Activated CD8-positive, alpha-beta memory T cell treated with anti-CD3 and anti-CD28 coated beads for 1 hour (primary cell): ENCODE measurements at places on chromosomes 3 and 15.

GRCh38 chr15:52382647-52383046 lies 87.0 kb upstream of the MYO5C start:
- DNase-seq: no peak

DNA sequence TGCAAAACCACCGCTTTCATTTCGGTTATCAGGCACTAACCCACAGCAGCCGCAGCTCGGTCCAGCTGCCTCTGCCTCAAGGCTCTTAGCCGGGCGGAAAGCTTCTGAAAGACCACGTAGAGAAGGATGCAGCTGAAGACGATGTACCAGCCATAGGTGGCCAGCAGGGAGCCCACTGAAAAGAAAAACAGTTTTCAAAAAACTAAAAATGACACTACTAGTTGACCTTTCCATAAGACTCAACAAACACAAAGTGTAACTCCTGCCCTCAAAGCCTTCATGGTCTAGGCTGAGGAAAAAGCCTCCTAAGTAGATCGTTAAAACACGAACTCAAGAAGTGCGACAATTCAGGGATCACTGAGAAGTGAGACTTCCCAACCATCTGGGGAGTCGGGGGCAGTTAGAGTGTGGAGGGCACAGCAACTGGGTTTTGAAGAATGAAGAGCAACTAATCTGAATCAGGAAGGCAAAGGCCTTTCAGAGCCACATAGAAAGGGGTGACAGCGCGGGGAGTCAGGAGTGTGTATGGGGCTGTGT lies 716 bp downstream of the SELENOS start:
- no peak for DNase-seq

- no peak for DNase-seq
These were observed 3.5 kb upstream of the PIF1 start for GRCh38 chr15:64828985-64829384.

DNA sequence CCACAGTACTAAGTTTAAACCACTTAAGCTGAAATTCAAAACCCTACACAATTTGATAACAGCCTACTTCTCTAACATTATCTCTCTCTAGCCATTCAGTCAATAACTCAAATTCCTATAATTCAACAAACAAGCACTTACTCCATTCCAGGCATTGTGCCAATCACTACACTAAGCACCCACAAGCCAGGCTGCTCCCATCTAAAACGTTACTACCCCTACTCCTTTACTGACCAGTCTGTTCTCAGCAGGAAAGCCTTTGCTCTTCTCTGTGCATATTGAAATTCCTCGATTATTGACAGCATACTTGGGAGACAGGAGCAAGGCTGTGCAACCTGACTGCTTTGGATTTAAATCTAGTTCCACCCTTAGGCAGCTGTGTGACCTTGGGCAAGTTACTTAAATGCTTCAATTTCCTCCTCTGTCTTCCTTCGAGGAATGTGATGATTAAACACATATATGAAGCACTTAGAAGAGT lies 177.2 kb upstream of the THBS1 start:
- DNase-seq: no peak

DNA sequence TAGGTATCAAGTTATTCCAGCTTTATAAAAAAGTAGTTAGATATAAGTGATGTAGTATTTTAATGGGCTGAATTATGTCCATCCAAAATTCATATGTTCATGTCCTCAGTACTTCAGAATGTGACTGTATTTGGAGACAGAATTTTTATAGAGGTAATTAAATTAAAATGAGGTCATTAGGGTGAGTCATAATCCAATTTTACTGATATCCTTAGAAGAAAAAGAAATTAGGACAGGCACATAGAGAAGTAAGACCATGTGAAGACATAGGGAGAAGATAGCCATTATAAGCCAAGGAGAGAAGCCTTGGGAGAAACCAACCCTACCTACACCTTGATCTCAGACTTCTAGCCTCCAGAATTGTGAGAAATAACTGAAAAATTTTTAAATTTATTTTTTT lies 30.3 kb downstream of the RAP2B start:
- DNase-seq: no peak

- no peak for DNase-seq
These were observed 39.5 kb upstream of the TSEN2 start for GRCh38 chr3:12444582-12445471.

DNA sequence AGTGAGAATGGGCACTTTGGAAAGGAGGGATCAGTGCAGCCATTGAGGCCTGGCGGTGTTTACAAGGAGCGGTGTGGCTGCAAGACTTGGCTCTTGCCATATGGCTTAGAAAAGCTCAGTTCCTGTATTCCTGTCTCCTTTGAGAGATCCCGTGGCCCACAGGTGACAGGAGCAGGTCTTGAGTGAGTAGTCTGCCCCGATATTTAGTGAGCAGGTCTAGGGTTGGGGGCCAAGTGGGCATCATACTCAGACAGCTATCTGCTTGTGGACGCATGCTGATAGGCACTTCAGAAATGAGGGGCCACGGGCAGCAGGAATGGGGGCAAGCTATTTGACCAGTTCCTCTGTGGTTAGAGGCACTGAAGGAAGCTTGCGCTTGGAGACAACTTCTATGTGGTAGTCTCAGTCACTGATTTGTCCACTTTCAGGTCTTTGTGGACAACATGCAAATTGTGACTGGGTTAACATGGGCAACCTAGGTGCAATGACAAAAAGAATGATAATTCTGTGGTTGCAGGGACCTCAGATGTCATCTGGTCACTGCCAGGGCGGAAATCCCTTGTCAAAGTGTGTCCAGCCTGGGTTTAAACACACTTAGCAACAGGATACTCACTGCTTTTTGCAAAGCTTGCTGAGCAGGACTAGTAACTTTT lies 1.1 kb downstream of the TMED3 start:
- DNase-seq: no peak

- DNase-seq: no peak
These were observed 3.1 kb downstream of the ABTB1 start for GRCh38 chr3:127675651-127676391.

GRCh38 chr15:47135267-47135666 lies 582.0 kb upstream of the SEMA6D start:
- no peak for DNase-seq

- DNase-seq: no peak
These were observed 15.7 kb upstream of the AEN start for GRCh38 chr15:88605189-88606069.

GRCh38 chr3:141575879-141576743 lies 89.3 kb downstream of the RASA2 start:
- DNase-seq: no peak

DNA sequence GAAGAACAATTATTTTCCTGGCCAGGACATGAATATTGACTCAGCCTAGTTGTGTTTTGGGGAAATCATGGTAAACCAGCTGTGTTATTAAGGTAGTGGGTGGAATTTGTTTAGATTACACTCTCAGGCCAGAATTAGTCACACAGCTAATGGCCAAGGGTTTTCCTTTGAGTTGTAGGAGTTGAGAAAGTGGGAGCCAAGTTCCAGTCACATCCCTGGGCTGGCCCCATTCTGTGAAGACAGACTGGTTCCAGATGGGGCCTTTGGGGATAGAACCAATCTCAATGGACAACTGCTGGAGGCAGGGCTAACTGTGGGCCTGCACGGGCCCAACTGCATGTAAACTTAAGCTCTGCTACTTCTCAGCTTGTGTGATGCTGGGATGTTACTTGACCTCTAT lies 1.4 kb upstream of the RASL12 start:
- DNase-seq: no peak

- no peak for DNase-seq
These were observed 70.5 kb upstream of the SLCO3A1 start for GRCh38 chr15:91783008-91783407.

- no peak for DNase-seq
These were observed 1004.3 kb upstream of the SEMA6D start for GRCh38 chr15:46713045-46713444.

- no peak for DNase-seq
These were observed 72.2 kb upstream of the CCNL1 start for GRCh38 chr3:157232141-157232540.

GRCh38 chr15:52738311-52738710 lies 51.8 kb downstream of the ONECUT1 start:
- DNase-seq: no peak

DNA sequence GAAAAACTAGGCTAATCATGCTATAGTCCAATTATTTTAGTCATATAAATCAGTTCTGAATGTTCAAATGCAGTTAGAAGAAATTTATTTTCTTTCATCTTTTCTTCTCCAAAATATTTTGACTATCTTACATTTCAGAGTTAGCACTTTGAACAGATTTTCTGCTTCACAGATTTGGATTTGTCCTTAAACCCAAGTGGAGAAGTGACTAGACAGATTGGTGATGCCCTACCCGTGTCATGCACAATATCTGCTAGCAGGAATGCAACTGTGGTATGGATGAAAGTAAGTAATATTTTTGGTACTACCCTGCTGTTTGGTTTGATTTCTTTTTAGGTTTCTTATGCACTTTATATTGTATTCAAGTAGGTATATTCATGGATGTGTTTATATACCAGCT lies 178.3 kb downstream of the ALCAM start:
- DNase-seq: no peak

DNA sequence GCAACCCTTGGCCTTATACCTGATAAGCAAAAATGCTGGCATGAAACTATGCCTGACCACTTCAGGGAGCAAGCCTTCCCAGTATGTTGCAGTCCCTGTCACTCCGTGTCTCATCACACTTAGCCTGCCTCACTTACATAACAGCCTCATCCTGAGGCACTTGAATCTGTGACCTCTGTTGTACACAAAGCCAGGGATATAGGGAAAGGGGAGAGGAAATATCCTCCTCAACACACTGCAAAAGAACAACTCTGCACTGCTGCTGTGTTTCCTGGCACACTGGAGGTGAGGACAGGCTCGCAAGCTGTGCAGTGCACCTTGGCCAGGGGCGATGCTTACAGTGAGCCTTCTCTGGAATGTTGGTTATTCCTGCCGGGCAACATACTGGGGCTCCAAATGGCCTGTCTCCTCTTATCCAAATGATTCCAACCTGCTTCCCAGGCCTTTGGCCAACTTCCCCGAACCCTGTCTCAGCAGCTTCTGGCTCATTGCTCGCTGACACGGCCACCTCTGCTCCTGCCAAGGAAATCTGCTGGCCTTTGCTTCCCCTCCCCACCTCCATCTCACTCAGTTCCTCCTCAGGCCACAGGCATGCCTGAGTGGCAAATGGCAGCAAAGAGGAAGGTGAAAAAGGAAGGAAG lies 109.2 kb downstream of the CD47 start:
- DNase-seq: no peak

- DNase-seq: no peak
These were observed 77.3 kb downstream of the NFKBIZ start for GRCh38 chr3:101926594-101927105.

DNA sequence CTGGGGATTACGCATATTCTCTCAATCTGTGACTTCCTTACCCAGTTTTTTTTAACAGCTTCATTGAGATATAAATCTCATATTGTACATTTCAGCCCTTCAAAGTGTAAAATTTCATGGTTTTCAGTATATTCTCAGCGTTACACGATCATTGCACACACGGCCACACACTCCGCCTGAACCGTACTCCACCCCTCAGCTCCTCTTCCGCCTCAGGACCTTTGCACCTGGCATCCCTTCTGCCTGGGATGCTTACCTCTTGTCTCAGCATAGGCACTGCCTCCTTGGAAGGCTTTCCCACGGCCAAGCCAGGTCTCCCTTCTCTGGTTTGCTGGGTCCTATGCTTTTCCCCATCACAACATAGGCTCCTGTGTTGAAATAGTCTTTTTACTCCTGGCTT lies 57.4 kb upstream of the NR2C2 start:
- no peak for DNase-seq

- DNase-seq: no peak
These were observed 319.3 kb upstream of the NECTIN3 start for GRCh38 chr3:110752307-110752706.
